Stimulated activated CD8-positive, alpha-beta memory T cell treated with anti-CD3 and anti-CD28 coated beads, Interleukin-12 subunit alpha, Interleukin-12 subunit beta, amount 100 ng/mL, for 1 hour (primary cell): ENCODE measurements at places on chromosomes 5 and 9.

GRCh38 chr9:34741628-34742027, 31.7 kb upstream of the CCL21 start:
- no peak for DNase-seq

GRCh38 chr9:19424176-19424779, 15.5 kb downstream of the ACER2 start:
- no peak for DNase-seq

- DNase-seq: no peak
Measured at GRCh38 chr5:311963-312362, 9.6 kb upstream of the AHRR start.

DNA sequence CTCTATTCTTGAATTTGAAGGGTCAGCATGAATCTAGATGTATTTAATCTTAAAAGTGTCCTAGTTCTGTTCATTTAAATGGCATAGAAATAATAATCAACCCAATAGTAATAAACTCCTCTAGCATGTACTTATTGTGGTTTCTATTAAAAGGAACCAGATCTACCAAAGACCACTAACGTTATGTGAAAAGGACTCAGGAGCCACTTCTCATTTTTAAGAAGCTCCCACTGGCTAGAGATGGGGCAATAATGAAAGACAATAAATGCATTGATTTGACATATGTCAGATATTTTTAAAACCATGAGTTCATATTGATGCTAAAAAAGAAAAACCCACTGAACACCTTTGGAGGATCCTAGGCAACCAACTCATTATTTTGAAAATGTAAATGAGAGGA, 191.9 kb downstream of the ATP10B start:
- DNase-seq: no peak

GRCh38 chr9:22469928-22470544, 23.4 kb downstream of the DMRTA1 start:
- no peak for DNase-seq

DNA sequence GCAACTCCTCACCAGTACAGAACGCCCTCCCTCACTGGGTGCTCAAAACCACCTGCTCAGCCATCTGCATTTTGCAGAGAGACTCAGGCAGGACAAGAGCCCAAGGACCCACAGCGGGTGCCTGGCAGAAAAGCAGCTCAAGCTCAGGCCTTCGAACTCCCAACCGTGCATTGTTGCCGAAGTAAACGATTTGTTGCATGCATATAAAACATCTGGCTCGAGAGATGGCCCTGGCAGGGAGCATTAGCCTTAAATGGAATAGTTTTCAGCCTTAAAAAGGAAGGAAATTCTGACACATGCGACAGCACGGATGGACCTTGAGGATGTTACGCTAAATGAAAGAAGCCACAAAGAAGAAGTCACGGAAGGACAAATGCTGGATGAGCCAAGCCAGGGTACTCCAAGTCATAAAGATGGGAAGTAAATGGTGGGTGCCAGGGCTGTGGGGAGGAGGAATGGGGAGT, 160.4 kb upstream of the PHYKPL start:
- DNase-seq: no peak

GRCh38 chr5:117347280-117347679, 772.7 kb upstream of the SEMA6A start:
- no peak for DNase-seq

DNA sequence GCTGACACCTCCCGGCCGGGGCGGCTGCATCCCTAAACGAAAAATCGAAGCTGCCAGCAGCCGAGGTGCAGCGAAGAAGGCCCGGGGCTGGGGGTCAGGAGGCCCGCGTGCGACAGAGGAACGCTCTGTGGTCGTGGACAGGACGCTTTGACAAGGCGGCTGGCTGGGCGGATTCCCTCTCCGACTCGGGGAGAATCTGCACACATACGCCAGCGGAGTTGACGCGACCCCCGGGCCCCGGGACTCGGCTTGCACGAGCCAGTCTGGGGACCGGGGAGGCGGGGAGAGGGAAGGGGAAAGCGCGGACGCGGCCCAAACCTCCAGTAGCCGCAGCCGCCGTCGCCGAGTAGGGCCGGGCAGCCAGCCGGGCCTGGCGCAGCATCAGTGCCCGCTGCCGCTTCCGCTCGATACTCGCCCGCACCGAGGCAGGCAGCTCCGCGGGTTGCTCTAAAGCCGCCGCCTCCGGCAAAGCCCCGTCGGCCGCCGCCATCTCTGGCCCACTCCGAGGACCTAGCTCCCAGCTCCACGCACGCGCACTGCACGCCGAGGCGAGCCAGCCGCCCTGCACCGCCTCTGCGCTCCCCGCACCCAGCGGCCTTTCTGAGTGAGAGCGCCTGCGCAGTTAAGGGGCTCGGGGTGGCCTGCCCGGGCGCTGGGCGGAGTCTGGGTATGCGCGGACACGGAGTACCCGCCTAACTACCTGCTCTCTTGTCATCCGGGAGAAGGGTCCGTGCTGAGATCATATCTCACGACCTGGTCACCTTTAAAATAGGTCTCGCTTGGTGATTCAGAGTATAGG, at the start of gene XPA:
XPA (minus strand) TSS at position 538 of the 799 bp plus-strand sequence; CDS start at position 490, 48 bp downstream.
- peak; percentile 95 for DNase-seq

DNA sequence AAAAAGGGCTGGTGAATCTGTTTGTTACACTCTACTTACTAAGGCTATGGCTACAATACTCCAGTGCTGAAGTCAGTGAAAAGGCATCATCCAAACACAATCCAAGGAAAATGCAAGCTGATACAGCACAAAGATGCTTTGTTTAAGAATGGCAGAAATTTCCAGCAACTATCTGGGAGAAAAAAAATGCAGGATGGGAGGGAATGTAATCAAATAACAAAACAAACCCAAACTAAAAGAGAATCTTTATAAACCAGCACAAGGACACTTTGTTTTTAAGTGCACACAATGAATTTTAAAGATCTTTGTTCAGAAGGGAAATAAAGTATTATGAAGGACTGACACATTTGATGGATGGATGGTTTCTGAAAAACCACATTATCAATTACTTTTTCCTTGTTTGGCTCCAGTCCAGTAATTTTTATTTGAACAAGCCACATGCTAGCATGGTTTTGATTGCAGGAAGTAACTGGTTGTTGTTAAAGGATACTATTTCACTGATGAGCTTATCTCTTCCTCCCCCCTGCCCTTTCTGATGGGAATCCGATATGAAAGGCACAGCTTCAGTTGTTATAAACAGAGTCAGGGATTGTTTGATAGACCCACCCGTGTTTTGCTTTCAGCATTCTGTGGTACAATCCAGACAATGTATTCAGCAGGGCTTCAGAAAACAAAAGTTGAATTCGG, 12.1 kb upstream of the TLE4 start:
- DNase-seq: no peak

- DNase-seq: no peak
Measured at GRCh38 chr5:172630986-172631385, 10.1 kb upstream of the NEURL1B start.

DNA sequence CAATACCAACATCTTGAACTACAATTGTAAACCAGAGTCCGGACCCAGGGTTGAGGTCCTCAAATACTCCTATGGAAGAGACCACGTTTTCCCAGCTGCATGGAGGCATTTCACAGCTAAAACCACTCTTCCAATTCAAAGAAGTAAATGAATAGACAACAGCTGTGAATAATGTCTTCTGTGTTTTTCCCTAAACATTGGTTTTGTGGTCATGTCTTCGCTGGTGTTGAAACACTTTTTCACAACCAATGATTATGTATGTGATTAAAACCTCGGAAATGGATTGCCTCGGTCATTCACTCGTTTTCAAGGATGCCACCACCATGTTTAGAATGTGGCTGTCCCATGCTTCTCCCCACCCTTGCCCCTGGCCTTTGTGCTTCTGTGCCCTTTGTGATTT, 9.4 kb upstream of the TENT4A start:
- DNase-seq: no peak

GRCh38 chr9:92463984-92464383, 18.3 kb downstream of the ASPN start:
- no peak for DNase-seq

GRCh38 chr5:180825768-180826525, 23.3 kb upstream of the MGAT1 start:
- no peak for DNase-seq

DNA sequence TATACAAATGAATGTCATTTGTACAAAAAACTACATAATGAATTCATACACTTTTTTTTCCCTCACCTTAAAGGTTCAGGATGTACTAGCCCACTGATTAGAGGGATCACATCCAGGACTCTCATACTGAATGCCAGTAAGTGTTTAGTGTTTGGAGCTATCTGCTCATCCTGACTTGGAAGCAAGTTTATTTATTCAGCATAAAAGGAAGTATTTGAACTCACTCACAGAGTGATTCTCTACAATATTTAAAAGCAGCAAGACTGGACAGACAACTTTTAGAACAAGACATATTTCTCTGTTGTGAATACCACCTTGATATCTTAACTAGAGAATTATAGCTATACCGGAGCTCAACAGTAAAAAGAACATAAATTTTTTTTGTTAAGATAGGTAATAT, 14.8 kb upstream of the IQGAP2 start:
- DNase-seq: no peak

DNA sequence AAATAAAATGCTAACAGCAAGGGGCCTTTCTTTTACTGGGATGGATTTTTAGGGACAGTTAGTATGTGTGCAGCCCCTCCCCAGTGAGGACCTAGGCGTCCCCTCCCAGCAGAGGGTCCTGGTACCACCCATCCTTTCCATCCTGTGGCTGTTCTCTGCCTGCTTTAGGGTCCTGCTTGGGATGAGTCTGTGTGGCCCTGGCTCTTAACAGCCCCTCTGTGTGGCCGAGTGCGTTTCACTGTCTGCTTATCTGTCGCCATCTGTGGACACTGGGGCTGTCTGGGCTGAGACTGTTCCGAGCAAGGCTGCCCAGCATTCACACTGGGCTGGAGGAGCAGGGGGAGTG, 17.0 kb downstream of the WNK2 start:
- no peak for DNase-seq

- no peak for DNase-seq
Measured at GRCh38 chr9:71921190-71921814, 9.9 kb downstream of the C9orf85 start.

DNA sequence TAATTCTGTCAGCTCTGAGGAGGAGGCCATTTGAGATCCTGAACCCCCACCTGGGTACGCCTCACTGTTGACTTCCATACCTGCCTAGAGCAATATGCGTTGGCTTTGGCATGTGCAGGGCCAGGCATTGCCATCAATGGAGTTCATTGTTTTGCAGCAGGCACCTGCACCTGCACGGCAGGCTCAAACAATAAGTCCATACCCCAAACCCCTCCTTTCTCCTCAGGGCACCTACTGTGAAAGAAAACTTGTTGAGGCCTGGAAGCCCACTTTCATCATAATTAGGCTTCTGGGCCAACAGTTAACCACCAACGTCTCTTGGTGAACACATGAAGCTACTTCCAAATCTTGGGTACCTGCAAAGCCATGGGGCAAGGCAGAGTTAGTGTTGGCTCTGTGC, 238.7 kb downstream of the NFIB start:
- no peak for DNase-seq

DNA sequence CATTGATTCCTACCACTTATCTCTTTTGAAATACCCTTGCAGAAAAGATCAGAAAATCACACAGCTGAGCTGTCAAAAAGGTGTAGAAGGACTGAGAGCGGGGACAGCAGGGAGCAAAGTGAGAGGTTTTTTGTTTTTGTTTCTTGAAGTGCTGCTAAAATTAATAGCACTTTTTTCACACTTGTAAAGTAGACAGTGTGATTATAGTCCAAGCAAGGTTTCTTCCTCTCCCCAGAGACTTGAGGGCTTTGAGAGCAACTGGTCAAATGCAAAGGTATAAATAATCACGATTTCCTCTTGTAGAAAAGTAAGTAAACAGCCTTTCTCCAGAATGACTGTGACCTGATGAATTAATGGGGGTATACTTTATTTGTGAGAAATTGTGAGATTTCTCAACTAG, 326.9 kb downstream of the ZNF608 start:
- no peak for DNase-seq

- no peak for DNase-seq
Measured at GRCh38 chr5:167356374-167356773, 935.1 kb upstream of the WWC1 start.

- DNase-seq: no peak
Measured at GRCh38 chr5:36610621-36611020, 4.2 kb downstream of the SLC1A3 start.

- no peak for DNase-seq
Measured at GRCh38 chr9:85944672-85945071, 3.7 kb downstream of the NAA35 start.

- no peak for DNase-seq
Measured at GRCh38 chr9:105683688-105684275, 10.6 kb upstream of the TMEM38B start.

GRCh38 chr9:131670247-131671132, 69.4 kb downstream of the RAPGEF1 start:
- DNase-seq: no peak

DNA sequence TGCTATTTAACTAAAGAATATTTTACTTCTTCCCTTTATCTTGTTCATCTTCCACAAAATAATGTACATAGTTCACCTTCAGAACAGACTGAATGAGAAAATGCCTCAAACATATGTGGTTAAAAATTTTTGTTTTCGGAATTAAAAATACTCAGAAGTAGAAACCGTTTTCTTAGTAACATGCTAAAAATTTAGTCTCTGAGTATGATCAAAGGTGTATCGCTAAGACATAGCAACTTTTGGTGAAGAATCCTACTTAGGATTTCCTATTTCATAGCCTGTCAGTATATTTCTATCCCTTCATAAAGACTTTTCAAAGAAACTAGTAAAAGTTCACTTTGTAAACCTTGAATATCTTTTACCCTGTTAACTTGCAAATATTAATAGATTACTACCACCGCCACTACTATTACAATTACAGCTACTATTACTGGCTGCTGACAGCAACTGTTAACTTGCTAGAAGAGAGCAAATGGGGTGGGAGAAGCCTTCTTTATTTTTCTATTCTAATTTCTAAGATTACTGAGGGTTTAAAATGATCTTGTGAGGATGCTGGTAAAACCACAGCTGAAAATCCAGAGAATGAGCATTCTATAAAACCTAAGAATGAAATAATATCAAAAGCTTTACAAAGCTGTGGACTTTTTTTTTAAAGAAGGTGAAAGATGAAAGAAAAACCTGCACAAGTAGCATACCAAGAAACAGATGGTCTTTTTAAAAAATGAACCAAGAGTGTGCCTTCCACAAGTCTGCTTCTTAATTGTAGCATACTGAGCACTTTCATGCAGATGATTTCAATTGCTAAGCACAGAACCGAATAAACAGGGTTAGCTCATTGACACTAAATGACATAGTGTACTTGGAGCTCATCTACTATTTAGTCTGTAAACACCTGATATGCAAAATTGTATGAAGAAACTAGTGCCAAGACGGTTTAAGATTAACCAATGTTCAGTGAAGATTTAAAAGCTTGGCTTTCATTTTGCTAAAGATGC, 246.3 kb upstream of the EFNA5 start:
- no peak for DNase-seq
